ENCODE measurements at places on chromosomes 2 and 18.
A peak's percentile ranks its signal among the peaks of the same experiment; 100 is the strongest.

GRCh38 chr2:231672617-231673347 is 35.5 kb upstream of the PTMA start:
- DNase-seq: peak; percentile 91

DNA sequence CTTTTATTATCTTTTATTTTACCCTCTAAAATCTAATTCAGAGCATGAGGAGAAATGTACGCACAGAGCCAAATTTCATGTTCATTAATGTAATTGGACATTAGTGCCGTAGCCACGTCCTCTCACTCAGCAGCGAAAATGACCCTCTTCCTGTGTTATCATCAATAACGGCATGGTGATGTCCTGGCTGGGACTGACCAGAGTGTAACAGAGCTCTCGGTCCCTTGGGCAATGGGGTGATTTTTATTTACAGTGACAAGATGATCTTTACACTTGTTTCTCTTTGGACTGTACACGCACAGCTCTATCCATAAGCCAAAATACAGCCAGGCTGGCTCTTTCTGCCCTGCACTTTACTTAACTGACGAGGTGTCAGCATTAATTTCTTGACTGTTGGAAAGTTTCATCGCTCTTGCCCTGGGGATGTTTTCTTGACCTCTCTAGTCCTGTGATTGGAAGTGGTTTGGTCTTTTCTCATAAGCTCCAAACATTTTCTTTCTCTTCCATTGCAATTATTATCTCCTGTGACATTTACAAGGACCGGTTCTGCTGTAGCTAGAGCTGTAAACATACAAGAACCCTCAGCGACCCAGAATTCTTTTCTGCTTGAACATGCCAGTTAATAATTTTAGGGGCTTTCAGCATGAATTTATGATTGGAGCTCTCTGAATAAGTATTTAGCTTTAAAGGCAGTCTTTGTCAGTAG is 308.0 kb upstream of the PIK3C3 start:
- DNase-seq: no peak

GRCh38 chr2:203672856-203673255 is 33.6 kb upstream of the CD28 start:
- DNase-seq: no peak

DNA sequence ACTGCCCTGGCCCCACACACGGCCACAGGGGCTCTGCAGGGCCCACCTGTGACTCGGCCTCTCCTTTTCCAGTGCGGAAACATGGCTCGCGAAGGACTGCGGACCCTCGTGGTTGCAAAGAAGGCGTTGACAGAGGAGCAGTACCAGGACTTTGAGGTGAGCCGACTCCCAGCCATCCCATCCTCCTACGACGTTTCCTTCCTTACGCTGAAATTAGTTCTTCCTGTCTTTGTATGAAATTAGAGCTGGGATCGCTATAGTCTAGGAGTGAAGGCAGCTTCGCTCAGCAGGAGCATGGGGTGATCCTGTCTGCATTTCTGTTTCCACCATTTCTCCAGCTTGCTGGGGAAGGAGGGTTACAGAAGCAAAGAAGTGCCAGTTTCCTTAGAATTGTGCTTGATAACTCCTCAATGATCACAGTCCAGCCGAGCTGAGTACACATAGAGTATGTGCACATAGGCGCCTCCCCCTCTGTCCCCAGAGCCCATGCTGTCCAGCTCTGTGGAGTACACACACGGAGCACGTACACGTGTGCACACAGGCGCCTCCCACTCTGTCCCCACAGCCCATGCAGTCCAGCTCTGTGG is 59.1 kb upstream of the NFATC1 start:
- DNase-seq: no peak

GRCh38 chr18:42429196-42429595 is 474.2 kb downstream of the PIK3C3 start:
- DNase-seq: no peak

DNA sequence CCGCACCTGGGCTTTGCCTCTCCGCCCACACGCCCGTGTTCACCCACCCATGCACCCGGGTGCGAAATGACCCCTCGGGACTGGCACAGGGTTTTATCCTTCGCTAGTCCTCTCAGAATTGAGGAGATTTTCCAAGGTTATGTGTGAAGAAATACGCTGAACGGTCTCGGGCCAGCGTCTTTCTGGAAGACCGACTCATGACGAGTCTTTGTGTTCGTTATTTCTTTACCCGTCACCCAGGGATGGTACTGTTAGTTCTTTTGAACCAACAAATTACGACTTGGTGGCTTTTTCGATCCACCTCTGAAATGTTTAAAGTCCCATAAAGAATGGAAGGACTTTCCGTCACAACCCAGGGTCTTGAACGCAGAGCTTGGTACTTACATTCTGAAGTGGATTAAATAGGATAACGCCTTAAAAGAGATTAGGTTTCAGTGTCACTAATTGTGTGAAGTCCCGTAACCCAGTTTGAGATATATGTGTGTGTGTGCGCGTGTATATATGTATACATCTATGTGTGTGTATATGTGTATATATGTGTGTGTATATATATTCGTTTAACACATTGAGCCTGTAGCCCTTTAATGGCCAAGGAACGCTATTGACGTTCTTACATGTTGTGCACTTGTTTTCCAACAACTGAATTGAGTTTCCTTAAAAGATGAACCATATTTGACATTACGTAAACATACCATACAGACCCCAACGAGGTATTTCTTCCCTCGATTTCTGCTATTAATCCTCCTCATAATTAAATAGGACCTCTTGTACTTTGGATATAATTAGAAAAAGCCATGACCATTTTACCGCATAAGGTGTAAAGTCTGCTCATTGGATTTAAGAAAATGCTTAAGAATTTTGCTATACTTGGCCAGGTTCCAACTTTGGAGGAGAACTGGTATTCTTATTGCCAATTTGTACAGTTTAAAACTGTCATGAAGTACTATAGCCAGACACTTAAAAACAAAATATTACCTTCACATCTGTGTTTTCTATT is 889 bp downstream of the ZC3H15 start:
- no peak for DNase-seq

DNA sequence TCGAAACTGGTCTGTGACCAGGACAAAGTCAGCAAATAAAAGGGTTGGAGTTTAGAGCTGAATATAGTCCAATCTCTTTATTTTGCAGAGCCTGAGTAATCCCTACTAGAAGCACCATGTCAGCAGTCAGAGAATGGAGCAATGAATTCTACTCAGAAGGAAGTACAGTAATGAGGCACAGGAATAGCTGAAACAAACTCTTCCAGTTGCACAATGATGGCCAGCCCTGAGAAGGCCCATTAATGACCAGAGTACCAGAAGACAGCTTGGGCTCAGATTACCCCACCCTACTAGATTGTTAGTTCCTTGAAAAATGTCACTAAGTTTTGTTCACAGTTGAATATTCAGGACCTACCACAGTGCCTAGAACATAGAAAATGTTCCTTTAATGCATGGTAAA is 40.3 kb upstream of the SCG2 start:
- DNase-seq: no peak

DNA sequence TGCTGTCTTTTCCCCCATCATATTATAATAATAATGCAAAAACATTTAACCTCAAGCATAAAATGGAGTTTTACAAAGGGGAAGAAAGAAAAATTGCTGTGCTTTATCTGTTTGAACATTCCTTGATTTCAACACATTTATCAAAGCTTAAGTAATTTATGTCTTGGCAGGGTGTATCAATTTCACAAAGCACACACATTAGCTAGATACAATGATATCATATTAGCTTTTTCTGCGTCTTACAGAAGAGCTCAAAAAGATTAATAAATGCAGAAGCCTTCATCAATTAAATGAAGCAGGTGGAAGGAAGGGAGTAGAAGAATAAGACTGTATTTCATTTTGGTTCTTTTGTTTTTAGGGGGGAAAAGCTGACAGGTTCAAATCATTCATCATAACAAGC is 103.0 kb downstream of the NXPH2 start:
- DNase-seq: no peak

DNA sequence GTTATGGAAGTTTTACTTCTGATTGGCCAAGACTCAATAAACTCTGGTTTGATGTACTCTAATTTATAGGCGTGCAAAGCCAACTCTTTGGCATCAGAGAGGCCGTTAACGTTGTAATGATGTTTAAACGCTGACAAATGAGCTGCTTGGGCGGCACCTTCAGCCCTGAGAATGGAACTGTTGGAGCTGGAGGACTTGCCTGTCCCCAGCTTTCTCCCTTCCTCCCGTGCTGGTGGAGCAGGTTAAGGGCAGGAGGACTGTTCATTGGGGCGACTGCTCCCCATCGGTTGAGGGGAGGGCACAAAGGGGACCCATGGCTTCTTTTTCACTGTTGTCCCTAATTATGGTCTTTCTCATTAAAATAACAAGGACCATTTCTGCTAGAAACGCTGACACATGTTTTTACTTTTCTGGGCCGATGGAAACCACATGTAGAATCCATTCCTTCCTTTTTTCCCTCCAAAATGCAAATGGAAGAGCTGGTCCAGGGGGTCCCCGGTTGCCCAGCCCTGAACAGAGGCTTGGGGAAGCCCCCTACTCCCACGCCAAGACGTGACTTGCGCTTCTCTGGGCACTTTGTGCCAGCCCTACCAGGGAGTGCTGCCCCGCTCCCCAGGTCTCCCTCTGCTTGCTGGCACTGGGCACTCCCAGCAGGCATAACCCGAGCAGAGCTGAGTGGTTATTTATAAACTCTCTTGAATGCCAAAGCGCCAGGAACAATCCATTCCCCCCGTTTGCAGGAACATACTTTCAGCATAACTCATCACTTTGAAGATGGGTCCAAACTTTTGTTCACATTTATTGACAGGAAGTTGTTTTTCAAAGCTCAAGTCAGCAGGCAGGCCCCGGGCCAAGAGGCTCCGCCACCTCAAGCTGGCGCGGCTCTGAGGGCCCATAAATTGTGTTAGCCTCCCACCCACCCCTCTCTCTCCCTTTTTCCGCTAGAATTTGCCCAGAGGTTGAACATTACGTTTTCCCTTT is 170.1 kb downstream of the ASB1 start:
- DNase-seq: no peak

- no peak for DNase-seq
These were observed 27.4 kb downstream of the NEMP2 start for GRCh38 chr2:190507135-190507534.

DNA sequence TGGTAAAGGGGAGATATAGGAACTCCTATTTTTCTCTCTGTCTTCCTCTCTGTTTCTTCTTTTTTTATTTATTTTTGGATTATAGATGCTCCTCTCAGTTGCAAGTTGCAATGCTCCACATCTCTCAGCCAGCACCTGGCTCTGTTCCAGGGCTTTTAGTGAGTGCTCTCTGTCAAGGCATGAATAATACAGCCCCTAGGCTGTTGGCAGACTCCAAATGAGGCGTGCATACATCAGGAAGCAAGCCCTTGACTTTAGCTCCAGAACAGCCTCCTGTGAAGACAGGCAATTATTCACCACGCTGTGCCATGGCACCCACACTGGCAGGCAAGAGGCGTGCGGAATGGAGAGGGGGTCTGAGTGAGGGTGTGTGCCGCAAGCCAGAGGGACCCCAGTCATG is 228.1 kb upstream of the PXDN start:
- no peak for DNase-seq

- no peak for DNase-seq
These were observed 29.6 kb downstream of the CFAP210 start for GRCh38 chr2:169664600-169664977.

DNA sequence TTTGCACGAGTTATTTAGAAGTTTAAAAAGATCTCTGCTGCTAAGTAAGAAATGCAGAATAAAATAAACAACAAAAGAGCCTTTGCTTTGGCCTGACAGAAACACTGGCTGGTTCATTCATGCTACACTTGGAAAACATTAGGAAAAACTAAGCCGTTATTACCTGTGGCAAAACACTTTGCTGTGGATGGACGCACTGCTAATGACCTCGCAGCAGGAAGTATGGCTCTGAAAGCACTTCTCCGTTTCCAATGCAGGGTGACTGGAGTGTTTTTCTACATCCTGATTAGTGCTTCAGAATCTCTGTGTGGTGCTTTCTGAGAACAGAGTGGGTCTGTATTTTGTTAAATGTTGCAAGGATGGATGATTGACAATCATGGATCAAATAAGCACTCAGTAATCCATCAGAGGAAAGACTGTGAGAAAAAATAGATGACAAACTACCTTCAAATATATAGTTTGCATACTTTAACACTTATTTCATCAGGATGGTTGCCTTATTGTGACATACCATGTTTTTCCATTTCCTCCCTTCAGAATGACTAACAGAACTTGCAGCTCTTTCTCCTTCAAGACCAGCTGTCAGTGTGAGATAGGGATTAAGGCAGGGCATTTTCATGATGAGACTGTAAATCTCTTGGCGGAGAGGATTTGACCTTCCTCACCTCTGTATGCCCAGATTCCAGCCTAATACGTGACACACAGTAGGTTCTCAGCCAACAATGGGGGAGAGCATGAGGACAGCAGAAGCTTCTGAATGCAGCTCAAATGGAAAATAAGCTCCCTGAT is 38.0 kb downstream of the LINC00305 start:
- DNase-seq: no peak

GRCh38 chr2:125554956-125555355 is 1101.0 kb upstream of the GYPC start:
- DNase-seq: no peak

DNA sequence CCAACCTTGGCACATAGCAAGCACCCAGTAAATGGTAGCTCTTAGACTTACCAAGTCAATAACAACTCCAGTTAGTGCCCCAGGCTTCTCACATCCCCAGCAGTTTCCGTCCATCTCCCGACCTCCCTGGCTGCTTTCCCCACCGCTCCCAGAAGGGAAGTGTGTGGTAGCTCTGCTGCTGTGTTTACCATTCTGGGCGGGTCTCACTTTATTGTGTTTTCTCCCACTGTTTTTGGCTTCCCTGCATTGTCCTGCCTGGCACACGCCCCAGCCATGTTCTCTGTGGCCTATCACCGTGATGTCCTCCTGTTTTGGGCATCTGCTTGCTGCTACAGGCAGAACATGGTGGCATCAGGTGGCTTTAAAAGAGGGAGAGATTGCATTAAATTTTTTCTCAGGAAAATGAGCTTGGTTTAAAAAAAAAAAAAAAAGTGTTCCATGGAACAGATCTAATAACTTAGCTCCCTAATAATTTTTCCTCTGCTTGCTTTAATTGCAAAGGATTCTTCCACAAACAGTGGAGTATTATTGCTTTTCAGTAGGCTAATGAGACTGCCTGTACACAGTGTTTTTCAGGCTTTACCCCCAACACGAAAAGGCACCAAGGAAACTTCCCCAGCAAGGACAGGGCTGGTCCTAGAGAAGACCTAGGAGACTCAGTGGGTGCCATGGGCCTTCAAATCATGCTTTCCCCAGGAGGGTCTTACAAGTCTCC is 8.0 kb upstream of the COX7A2L start:
- DNase-seq: no peak

GRCh38 chr2:120481446-120482194 is 135.7 kb downstream of the INHBB start:
- DNase-seq: no peak

GRCh38 chr2:155456222-155456621 is 757.7 kb downstream of the KCNJ3 start:
- no peak for DNase-seq

Measured in CD4-positive, alpha-beta T cell treated with Interferon gamma for 1 hour (primary cell).